ENCODE measurements at places on chromosomes 11 and 22.

DNA sequence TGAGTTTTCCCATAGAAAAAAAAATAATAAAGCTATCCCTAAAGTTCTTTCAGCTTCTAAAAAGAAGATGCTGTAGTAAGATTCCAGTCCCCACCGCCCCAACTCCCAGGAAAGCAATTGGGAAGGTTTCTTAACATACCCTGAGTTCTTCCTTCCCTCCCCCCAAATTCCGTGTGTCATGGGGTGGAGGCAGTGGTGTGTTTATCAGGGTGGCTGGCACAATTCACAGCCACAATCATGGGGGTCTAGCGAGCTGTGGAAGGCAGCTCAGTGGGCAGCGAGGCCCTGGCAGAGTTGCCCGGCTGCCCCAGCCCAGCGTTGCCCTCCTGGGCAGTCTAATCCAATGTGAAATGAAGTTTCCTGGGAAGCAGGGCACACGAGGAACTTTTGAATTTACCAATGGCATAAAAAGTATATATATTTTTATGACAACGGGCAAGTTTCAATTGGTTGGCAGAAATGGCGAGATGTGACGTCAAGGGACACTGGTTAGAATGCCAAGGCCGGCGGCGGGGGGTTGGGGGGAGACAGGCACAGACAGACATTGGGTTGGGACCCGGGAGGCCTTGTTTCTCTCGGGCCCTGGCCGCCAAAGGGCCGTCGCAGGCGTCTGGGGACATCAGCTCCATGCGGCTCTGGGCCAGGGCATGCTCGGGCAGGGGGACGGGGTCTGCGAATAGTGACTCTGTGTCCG, 80.7 kb upstream of the PPARA start:
- no peak for DNase-seq

DNA sequence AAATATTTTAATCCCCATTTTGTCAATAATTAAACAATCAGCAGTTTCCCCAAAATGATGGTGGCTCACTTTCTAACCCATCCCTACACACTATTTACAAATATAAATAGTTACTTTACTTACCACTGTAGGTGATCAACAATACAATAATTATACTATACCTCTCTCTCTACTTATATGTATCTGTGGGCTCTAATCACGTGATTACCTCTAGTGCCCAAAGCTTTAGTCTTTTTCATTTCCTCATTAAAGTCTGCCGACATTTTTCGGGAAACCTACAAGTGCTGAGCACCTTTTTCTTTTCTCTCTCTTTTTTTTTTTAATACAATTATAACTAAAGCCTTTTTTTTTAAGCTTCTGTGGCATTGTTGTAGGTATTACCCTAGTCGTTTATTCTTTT, 23.9 kb downstream of the DLG2 start:
- no peak for DNase-seq

DNA sequence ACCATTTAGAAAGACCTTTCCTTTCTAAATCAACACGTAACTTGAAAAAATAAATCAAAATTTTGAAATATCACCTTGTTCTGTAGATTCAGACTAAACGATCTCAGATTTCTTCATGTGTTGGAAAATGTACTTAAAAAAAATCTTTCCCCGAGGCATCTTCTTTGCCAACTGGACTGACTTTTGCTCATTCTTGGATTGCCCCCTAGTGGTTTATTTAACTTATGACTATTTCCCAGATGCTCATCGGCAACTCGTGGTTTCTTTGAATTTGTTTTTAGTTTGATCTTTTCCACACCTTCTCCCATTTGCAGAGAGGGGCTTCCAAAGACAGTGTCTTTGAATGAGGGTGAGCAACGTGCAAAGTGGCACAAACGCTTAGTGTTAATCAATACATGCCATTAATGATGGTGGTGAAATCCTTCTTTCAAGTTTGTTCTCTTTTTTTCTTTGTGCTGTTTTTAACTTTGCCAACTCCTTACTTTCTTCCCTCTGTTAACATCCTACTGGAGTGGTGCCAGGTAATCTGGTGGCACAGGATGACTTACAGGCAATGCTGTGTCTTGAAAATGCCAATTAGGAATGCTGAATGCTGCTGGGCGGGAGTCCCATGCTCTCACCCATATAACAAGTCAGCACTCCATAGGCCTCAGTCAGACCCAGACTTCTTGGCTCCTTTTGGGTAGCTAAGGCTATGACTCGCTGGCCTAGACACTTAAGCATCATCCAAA, 18.3 kb downstream of the PRSS23 start:
- DNase-seq: peak; percentile 46

GRCh38 chr11:101442936-101443521, 140.8 kb downstream of the TRPC6 start:
- no peak for DNase-seq

GRCh38 chr11:46259971-46260560, 17.4 kb upstream of the CREB3L1 start:
- DNase-seq: no peak

DNA sequence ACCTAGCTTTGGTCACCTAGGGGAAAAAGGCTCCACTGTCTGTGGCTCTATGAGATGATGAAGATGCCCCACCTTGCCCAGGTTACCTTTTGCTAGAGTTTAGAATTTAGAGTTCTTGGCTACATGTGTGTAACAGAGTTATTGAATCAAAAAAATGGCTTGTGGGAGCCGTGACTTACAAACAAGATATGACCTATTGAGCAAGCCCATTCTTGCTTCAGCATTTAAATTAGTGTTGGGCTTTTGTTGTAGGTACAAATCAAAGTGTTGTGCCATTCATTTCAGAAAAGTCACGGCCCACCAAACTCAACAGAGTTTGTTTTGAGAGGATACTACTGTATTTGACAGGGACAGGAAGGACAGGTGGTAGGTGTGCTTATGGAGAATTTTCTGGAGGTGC, 768.8 kb downstream of the NTM start:
- no peak for DNase-seq

- DNase-seq: no peak
Observed at GRCh38 chr11:115496892-115497291, 7.3 kb downstream of the CADM1 start.

GRCh38 chr11:87754685-87755084, 420.6 kb downstream of the RAB38 start:
- no peak for DNase-seq

DNA sequence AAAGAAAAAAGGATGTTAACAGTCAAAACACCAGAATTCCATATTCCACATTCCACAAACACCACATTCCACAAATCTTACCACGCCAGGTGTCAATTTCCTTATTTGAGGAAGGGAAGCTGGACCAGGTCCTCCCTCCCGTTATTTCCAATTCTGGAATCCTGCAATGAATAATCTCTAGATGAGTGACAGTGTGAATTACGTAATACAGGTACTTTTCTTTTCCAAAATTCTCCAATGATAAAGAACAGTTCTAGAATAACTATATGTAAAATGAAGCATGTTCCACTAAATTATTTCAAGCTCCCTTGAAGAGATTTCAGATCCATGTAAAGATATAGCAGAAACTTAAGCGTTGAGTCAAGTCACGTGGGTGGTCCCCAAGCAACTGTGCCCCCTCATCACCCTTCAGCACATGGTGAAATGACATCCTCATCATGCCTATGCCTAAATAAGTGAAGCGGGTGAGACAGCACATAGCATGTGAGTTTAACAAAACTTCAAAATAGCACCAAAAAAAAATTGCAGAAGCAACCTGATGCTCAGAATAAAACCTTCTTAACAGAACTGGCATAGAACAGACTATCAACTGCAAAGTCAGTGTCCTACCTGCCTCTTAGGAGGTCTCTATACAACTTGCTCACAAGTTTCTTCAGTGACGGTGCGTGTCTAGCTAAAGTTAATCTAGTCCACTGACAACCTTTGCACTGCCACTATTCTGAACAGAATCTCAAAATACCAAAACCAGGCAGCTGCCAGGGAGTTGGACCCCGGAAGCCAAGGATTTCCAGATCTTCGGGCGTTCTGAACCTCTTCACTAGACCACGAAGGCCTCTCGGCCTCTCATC, 876 bp downstream of the NFRKB start:
- no peak for DNase-seq

- DNase-seq: no peak
Observed at GRCh38 chr11:84249344-84250135, 963.4 kb upstream of the CCDC90B start.

GRCh38 chr11:11016943-11017342, 159.1 kb upstream of the ZBED5 start:
- no peak for DNase-seq

GRCh38 chr11:107857550-107858216, 904 bp downstream of the SLC35F2 start:
- DNase-seq: no peak

DNA sequence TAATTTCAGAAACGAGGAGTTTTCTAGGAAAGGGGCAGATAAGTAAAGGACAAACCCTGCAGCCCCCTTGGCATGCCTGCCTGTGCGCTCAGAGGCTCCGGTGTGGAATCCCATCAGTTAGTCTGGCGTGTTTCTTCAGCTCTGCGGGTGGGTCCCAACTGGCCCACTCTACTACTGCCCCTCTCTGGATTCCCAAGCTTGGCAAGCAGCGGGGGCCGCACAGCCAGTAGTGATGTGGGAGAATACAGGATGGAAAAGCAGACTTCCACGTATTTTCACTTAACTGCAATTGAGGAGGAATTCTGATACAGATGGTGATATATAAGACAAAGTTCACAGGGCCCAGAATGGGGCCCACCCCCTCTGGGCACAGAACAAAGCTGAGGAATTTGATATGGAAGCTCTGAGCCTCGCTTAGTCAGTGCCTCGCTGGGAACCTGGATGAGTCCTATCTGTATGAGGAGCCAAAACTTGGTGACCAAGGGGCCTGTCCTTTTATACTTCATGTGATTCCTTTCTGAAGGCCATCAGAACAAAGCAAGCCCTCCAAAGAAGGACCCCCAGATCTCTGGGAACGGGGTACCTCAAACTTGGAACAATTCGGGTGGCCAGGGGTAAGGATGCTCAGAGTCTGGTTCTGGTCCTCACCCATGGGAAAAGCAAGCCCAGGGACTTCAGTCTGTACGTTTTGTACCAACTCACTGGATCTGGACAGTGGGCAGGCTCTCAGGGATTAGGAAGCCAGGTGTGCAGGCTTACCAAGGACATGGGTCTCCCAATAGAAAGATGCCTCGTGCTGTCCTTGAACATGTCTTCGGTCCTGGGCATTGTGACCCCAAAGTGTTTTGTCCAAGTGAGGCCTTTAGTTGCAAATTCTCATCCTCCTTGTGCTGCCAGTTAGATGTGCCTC, 26.0 kb downstream of the RELT start:
- no peak for DNase-seq

DNA sequence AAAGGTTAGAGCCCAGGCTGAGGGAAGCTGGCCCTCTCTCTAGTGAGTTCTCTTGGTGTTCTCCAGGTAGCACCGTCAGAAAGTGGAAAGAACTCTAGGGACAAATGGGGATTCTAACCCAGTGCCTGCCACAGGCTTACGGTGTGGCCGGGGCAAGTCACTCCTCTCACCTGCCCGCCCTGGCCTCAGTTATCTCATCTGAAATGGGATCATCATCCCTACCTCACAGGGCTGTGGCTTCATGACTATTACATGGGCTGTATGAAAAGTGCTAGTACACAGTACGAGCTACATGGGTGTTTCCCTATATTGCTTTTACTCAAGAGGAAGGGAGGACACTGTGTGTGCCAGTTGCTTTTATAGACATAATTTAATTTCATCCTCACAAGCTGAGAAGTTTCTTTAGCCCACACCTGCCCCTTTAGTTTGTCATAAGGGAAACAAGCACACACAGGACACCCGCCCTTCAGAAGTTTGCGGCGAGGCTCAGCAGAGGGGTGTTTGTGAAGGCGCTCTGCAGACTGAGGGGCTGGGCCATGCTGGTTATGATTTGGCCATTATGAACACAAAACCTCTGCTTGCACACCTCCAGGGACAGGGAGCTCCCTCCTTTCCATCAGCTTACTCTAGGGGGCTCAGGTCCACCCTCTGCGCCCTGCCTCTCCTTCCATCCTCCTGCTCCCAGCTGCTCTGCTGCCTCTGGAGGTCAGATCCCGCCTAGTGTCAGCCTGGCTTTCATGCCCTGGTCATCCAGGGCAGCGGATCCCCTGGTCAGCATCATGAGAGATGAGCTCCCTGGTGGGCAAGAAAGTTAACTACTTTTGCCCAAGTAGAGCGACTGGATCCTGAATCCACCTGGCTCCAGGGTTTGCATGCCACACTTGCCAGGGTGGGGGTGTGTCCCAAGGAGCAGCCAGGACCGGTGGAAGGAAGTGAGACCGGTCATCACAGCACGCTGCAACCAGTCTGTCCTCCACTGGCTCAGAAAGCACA, 1.2 kb downstream of the KLHL35 start:
- no peak for DNase-seq

- no peak for DNase-seq
Observed at GRCh38 chr22:48803171-48803947, 1024.3 kb downstream of the BRD1 start.
